Hematopoietic multipotent progenitor cell (in vitro differentiated cells): ENCODE measurements at places on chromosomes 1 and 21. TPM values are rescaled to one million over a fixed set of nuclear protein-coding genes. Genes with fewer than 3 reads are reported as not detected.

DNA sequence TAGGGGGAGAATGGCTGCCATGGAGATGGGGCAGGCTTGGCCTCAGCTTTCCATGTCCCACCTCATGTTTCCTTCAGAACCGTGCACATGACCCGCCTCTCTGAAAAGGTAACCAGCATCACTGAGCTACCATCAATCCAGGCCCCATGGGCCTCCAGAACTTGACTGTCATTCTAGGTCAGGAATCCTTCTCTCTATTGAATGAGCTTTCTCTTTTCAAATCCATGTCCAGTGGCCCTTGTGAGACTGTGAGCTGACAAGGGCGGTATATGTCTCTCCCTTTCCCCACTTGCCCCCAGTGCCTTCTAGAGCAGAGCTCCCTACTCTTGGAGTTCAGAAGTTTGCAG is 4.4 kb downstream of the CSRP1 start:
- no peak for DNase-seq

DNA sequence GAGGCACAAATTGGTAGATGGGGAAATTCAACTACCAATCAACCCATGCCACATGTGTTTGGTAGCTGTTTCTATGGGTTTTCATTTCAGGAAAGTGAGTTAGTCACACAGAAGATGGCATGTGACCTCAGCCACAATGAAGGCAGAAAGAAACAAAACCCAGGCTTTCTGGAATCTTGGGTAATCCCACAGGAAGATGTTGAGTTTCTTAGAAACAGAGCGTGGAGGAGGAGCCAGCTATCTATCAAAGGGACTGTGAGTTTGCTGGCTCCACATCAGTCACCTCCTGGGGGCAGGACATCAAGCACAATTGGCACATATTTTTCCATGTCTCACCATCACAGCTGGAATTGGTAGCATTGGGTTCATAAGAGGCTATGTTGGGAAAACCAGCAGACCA is 188.9 kb upstream of the PLXNA2 start:
- DNase-seq: no peak

The GBP5 gene
- 26.4 TPM for total RNA-seq

The RAD54L gene
- total RNA-seq: 3.0 TPM

The DCLRE1B gene
- total RNA-seq: 7.3 TPM
